NCI-H187 (cell line): ENCODE measurements at places on chromosomes 13 and 19.

- DNase-seq = no peak
Measured at GRCh38 chr13:108575430-108575829, 54.0 kb upstream of the MYO16 start.

DNA sequence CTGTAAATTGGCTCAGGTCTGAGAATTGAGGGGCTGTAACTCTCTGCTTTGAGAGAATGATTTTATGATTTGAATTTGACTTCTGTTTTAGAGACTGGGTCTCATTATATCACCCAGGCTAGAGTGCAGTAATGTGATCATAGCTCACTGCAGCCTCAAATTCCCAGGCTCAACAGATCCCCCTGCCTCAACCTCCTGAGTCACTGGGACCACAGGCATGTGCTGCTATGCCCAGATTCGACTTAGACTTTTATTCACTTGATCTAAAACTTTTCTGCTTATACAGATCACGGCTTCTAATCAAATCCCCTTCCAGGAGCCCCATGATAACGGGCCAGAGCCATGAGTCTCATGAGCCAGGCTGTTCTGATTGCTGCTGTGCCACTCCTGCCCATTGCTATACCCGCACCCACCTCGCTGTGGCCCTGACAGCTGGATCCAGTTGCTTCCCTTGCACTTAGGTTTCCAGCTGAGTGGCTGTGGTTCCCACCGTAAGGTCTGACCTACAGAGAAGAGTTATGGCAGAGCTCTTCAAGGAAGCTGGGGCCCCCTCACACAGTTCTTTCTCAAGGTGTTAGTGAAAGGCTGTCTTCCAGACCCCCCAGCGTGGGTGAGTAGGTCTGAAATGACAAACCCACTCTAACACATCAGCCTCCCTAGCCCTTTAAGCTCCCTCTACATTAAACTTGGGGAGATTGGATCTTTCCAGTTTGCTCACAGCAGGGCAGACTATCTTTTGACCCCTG, 251.2 kb upstream of the SGCG start:
- no peak for DNase-seq

GRCh38 chr13:44110091-44110621, 230.5 kb downstream of the LACC1 start:
- DNase-seq = no peak

- no peak for DNase-seq
Measured at GRCh38 chr13:44908266-44908665, 81.0 kb downstream of the NUFIP1 start.

- no peak for DNase-seq
Measured at GRCh38 chr13:92830821-92831220, 395.8 kb upstream of the GPC6 start.
